Lower leg skin (tissue), 4 donors: ENCODE measurements at places on chromosomes 12 and 14.

- DNase-seq: no peak
Measured at GRCh38 chr14:34023824-34024767, 73.2 kb upstream of the EGLN3 start.

DNA sequence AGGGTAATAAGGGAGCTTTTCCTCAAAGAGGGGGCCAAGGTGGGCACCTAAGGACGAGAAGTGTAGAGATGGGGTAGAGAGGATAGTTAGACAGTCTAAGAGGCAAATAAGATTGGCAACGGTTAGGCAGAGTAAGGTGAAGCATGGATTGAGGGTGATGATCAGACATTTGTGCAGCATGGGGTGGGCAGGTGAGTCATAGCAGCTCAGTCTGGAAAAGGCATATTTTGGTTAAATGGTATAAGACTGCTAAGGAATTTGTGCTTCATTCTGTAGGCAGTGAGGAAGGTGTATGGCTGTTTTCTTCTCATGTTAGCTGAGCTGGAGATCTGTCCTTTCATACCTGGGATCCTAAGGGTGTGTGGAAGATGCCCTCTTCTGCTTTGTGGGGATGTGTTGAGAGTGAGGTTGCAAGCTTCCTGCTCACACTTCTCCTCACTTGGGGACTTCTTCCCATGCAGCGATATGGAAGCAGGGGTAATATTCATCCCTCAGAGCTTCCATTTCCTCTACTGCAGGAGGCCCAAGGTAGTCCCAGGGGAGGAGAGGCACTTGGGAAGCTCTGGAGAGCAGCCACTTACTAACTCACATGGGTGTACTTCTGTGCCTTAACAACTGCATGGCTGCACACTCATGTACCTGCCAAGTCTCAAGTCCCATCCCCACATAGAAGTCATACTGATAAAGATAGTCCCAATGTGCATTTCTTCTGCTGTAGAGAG, 28.9 kb downstream of the GSG1 start:
- DNase-seq: no peak

- DNase-seq: no peak
Measured at GRCh38 chr12:110590806-110591326, 7.7 kb upstream of the PPTC7 start.

- DNase-seq: no peak
Measured at GRCh38 chr12:11622876-11623281, 26.6 kb upstream of the ETV6 start.

- DNase-seq: peak; percentile 29
Measured at GRCh38 chr12:54296393-54297099, 4.3 kb downstream of the NFE2 start.

GRCh38 chr14:75896341-75896740, 85.5 kb downstream of the TGFB3 start:
- no peak for DNase-seq

DNA sequence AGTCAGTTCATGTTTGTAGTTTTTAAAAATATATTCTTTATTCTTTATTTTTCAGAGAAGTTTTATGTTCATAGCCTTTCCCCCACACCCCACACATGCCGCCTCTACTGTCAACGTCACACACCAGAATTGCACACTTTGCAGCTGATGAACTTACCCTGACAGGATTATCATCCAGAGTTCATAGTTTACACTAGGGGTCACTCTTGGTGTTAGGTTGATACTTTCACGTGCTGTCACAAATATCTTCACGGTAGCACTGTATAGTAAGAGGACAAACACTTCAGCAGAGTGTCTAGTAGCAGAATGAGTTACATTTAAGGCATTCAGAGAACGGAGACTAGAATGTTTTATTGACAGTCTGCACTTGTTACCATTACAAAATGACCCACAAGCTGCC, 5.1 kb downstream of the DPPA3 start:
- no peak for DNase-seq

DNA sequence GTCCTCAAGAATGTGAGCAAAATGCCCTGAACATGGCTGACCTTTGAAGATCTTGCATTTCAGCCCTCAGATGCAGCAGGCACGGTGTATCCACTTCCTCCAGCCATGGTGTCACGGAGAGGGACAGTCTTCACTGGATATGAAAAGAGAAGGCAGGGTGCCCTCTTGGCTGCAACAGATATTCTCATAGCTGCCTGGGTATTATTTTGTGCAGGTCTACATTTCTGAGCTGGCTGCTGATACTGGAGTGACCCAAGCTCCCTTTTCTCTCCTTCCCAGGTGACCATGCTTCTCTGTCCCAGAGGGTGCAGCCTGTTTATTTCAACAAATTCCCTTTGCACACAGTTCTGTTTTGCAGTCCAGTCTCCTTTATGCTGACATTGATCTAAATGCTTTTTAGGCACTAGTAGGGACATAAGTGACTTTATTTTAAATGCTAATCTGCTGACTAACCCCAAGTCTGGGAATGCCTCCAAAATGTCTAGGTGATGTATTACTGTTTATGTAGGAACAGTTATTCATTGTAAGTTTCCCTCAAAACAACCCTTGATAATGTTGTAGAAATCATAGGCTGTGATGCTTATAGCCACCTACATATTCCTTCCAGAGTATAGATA, 17.4 kb upstream of the PYGL start:
- no peak for DNase-seq

DNA sequence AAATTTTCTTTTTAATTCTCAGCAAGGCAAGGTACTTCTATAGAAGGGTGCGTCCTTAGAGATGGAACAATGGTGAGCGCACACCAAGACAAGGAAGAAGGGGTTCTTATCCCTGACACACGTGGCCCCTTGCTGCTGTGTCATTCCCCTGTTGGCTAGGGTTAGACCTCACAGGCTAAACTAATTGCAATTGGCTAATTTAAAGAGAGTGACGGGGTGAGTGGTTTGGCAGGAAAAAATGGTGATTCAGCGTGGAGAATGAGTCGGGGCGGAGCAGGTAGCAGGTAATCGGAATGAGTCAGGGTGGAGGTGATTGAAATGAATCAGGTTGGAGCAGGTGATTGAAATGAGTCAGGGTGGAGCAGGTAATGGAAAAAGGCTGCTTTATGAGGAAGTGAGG, 36.3 kb upstream of the HECTD1 start:
- DNase-seq: peak; percentile 59

- no peak for DNase-seq
Measured at GRCh38 chr12:96218989-96219678, 25.0 kb downstream of the ELK3 start.

- no peak for DNase-seq
Measured at GRCh38 chr12:26128168-26128567, 3.3 kb upstream of the BHLHE41 start.

GRCh38 chr14:24556756-24557155, 19.3 kb downstream of the CTSG start:
- DNase-seq: no peak

GRCh38 chr12:92146497-92147224, 1.0 kb upstream of the BTG1 start:
- no peak for DNase-seq

DNA sequence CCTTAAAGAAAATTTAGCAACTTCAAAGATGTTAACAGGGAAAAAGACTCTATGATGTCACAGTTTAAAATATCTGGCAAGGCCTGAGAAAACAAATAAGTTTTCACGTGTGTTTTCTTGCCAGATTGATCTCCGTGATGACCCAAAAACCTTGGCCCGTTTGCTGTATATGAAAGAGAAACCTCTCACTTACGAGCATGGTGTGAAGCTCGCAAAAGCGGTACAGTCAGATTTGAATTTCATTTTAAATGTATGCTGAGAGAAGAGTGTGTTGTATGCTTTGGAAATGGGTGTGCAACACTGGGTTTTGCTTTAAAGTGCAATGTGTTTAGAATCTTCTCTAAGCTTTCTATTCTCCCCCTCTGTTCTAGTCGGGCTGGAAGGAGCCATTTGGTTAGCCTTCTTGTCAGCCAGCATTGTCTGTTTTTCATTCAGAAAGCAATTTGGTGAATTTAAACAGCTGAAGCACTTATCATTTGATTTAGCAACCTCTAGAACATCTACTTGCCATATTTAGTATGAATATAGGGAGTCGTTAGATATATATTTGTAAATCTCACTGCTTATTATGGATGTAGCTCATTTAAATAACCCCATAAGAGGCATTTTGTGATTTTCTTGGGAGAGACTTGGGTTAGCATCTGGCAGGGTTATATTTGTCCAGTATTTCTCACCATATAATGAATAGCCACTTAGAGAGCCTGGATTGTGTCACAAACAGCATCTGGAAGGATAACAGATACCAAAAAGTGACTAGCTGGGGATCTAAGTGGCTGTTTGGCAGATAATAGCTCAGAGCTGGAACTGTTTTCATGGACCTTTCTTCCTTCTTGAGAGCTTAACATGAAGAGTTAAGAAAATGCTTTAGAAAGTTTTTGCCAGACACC, 35.5 kb downstream of the GPHB5 start:
- no peak for DNase-seq

DNA sequence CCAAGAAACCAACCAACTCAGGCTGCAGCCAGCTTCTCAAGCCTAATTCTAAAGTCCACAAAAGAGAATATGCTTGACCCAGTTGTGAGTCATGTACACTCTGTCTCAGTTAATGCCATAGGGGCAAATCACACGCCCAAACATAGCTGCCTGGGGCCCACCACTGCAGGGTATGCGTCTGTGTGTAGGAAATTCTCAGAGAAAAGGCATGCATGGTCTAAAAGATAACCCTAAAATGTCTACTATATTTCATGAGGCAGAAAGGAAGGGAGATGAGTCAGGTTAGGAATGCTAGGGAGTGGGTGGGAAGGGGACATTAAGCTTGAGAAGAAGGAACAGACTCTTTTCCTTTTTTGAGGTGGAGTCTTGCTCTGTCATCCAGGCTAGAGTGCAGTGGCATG, 22.3 kb upstream of the SPTLC2 start:
- no peak for DNase-seq

GRCh38 chr14:94123296-94123695, 6.1 kb downstream of the IFI27L2 start:
- DNase-seq: peak; percentile 65

GRCh38 chr12:104272938-104273337, 30.6 kb upstream of the EID3 start:
- no peak for DNase-seq

DNA sequence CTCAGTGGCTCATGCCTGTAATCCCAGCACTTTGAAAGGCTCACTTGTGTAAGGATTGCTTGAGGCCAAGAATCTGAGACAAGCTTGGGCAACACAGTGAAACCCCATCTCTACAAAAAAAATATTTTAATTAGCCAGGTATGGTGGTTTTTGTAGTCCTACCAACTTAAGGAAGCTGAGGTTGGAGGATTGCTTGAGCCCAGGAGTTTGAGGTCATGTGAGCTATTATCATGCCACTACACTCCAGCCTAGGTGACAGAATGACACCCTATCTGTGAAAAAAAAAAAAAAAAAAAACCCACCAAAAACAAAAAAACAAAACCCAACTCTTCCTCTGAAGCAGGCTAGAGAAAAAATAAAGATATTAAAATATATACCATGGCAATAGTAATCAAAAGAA, 41.2 kb downstream of the TMEM116 start:
- DNase-seq: no peak

DNA sequence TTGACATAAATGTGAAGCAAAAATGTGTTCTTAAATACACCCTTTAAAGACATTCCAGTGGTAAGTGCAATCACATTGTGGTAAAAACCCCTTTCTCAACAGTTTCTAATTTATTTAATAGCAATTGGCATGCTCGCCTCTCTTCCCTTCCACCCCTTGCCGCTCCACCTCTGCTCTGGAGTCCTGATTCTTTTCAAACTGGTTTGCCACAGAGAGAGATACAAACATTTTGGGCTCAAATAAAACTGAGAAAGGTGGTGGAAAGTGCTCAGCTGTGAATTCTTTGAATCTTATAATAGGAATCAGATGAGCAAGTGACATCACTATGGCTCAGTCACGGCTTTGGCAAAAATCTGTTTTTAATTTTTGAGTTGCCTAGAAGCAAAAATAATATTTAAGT, 993.9 kb downstream of the GALC start:
- no peak for DNase-seq

DNA sequence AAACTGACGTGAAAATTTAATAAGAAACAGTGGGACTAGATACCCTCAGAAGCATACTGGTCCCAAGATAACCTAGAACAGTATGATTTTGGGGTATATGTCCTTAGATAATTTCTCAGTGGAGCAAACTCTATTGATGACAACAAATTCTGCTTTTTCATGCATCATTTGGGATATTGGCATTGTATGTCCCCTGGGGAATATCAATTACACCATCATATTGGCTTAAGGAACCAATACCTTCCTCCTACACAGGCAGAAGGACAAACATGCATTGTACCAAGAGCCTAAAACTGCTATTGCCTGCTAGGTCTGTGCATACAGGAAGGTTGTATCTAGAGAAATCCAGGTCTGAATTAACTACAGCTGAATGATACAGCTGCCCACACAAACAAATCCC, 17.6 kb upstream of the CDH24 start:
- DNase-seq: no peak

DNA sequence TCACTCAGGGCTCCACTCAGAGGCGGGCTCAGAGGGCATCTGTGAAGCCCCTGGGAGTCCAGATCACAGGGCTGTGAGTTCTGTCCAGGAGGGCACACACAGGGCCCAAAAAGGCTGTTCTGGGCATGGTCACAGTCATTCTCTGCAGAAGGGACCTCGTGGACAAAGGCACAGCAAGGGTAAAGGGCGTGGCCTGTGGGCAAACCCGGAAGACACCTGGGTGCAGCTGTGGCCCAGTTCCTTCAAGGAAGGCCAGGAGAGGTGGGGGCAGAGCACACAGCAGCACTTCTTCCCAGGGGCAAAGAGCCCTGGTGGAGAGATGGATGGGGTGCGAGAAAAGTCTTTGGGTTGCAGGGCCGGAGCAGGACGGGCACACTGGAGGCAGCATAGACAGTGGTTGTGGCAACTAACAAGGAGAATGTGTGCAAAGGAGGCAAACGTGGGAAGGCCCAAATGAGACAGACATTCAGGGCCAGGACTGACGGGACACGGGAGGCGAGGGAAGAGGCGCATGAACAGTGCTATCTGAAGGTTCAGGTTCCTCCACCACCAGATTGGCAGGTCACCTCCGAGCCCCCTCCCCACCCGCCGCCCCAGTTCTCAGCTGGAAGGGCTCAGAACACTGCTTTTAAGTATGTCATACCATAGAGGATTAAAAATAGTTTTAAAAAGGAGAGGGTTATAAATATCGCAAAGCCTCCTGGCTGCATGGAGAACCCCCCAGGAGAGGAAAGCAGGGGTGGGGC, 8.9 kb downstream of the CLMN start:
- no peak for DNase-seq

- no peak for DNase-seq
Measured at GRCh38 chr12:39300799-39301198, 142.1 kb downstream of the KIF21A start.

DNA sequence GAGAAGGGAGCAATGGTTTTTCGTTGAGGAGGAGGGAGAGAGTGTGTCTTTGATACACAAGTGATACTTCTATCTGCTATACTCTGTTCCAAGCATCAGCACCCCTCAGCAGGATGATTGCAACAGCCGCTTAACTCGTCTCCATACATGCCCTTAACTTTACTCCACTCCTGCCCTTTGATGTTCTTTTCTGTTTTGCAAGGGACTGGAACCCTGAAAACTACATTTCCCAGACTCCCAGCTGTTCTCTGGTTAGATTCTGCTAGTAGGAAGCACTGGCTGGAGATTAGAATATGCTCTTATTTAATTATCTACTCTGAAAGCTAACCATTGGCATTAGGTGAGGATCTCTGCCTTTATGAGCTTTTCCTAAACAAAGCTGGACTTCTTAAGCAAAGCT, 23.5 kb upstream of the CRADD start:
- DNase-seq: no peak
